ENCODE measurements at places on chromosomes 4 and X.
A peak's percentile ranks its signal among the peaks of the same experiment; 100 is the strongest.

- DNase-seq, result peak; percentile 6
Measured at GRCh38 chr4:31365006-31365690, 645.0 kb downstream of the PCDH7 start.

DNA sequence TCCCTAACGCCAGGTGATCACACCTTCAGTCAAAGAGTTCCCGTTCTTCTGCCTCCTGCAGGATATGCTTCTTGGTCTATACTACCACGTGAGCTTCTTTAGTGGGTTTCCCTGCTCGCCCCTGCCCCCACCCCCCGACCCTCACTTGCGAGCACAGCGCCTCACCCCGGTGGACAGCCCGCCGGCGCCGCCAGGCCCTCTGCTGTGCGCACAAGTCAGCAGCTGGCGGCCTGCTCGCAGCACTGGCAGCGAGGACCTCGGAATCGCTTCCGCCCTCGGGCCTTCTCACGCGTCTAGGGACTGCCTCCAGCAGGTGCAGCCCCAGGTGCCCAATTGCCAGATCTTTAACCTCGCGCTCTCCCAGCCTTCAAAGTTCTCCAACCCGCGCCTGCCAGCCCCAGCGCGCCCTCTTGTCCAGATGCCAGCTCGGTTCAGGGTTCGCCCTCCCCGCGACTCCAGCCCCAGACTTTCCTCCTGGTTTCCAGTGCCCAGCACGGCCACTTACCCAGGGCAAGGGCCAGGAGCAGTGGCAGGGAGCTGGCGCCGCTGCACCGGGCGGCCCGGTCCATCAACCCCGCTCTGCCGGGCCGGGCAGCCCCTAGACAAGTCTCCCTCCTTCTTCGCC lies 454 bp downstream of the BTC start:
- DNase-seq, result peak; percentile 26

- DNase-seq, result no peak
Measured at GRCh38 chr4:176380352-176381157, 60.8 kb downstream of the SPCS3 start.

GRCh38 chrX:47637546-47638195 lies 7.9 kb upstream of the CFP start:
- DNase-seq, result no peak

GRCh38 chrX:2934715-2935710 lies 5.9 kb upstream of the ARSD start:
- no peak for DNase-seq

GRCh38 chr4:142021181-142021580 lies 384.8 kb downstream of the IL15 start:
- DNase-seq, result no peak
